NCI-H1436 treated with DMSO at 0.1 percent for 48 hours (cell line): ENCODE measurements at places on chromosomes 2 and 18.

DNA sequence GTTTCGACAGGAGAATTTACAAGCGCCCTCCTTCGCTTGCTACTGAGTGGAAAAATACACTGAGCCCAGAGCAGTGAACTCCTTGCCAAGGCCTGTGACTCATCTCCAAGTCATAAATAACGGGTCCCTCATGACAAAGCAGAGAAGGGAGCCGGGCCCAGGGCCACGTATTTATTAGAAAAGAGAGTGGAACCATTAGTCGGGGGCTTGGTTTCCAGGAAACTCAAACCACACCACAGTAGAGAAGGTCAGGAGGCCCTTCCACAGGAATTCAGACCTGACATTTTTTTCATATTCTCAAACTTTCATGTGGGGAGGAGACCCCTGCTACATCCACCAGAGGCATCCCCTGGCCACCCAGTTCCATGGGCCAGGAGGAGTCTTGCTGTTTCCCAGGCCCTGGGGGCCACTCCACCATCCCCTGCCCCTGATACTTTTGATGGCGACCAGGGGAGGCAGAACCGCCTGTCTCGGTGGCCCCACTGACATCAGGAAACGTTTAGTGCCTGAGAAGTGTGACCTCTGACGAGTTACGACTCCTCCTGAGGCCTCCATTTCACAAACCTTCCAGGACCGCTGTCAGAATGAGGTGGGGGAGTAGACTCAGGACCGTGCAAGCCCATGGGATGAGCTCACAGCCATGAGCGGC is 289.7 kb downstream of the DYSF start:
- DNase-seq = no peak

DNA sequence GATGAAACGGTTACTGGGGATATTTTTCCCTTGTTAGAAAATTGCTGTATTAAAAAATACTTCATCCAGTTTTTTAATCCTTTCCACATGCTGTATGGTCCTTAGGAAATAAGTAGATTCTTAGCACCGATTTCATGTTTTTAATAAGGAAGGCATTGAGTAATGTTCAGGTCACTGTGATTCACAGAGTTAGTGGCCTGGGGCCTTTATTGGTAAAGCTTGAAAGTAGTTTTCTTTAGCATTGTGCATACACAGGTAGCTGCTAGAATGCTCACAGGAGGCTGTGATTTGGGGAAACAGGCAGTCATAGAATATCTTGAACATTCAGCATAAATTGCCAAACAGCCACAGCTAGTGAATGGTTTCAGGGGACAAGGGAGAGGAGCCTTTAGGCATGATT is 79.8 kb downstream of the XRCC5 start:
- DNase-seq = no peak

DNA sequence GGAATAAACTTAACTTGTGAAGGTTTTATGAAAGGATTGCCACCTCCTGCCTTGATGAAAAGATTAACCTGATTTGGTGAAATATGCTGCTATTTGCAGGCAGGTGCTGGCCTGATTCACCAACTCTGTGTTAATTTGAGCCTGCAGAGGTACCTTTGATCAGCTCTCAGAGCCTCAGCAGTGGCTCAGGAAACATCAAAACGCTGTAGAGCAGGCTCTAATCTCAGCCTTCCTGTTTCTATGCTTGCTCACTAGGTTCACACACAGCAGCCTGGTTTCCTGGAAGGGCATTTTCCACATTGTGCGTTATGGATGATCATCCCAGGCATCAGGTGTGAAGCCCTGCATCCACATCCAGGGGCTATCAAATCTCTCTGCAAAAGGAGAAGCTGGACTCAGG is 16.9 kb downstream of the TGIF1 start:
- no peak for DNase-seq

DNA sequence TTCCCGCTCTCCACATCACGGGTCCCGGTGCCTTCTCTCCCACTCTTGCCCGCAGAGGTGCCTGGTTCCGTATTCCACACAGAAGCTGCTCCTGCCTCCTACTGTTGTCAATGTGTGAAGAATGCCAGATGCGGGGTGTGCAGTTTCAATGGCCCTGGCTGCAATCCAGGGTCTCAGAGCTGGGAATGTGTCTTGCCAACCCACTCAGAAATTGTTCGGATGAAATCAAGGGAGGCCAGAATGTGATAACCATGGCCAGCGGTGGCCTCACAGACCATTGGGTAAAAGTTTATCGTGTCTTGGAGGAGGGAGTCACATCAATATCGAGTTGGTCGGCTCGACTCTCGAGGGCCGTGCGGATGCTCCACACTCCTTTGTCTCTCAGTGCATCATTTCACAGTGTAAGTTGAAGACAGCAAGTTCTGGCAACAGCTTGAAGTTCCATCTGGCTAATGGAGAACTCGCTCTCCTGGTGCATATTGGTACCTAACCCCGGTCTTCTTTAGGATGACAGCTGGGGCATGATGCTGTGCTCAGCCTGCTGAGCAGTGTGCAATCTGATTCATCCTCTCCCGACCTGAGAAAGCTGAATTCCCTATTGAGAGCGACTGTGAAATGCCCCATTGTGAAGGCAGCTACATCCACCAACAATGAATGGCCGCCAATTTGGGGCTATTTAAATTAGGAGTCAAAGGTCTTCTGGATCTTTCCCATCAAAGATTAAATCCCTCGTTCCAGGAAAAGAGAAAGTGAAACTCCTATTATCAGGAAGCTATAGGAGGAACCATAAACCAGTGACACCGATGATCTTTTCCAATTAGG is 389.0 kb downstream of the SOX11 start:
- no peak for DNase-seq

GRCh38 chr2:194319222-194319992 is 1337.6 kb upstream of the SLC39A10 start:
- no peak for DNase-seq

DNA sequence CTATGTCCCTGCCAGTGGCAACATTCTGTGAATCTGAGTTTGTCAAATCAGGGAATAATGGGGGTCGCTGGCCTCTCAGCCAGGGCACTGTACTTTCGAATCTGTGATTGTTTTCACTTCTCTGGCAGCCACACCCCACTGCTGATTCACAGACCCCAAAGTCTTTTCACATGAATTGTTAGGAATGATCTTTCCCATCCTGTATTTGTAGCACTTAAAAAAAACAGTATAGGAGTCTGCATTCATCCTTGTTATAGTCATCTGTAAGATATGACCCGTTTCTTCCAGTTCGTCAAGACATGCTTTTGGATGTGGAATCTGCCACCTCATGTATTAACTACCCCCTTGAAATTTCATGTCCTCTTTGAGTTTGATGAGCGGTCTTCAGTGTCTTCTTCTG is 928 bp downstream of the NAGK start:
- no peak for DNase-seq

GRCh38 chr2:45889053-45889452 is 237.6 kb downstream of the PRKCE start:
- DNase-seq = peak; percentile 57

- DNase-seq = no peak
Measured at GRCh38 chr18:11150271-11150615, 874 bp upstream of the PIEZO2 start.

- no peak for DNase-seq
Measured at GRCh38 chr2:182730486-182730885, 14.4 kb downstream of the DNAJC10 start.

GRCh38 chr2:9331704-9332103 is 91.6 kb downstream of the ITGB1BP1 start:
- DNase-seq = no peak

GRCh38 chr2:135913727-135914365 is 37.6 kb upstream of the MCM6 start:
- no peak for DNase-seq

GRCh38 chr2:191932286-191932685 is 85.4 kb upstream of the CAVIN2 start:
- DNase-seq = no peak

DNA sequence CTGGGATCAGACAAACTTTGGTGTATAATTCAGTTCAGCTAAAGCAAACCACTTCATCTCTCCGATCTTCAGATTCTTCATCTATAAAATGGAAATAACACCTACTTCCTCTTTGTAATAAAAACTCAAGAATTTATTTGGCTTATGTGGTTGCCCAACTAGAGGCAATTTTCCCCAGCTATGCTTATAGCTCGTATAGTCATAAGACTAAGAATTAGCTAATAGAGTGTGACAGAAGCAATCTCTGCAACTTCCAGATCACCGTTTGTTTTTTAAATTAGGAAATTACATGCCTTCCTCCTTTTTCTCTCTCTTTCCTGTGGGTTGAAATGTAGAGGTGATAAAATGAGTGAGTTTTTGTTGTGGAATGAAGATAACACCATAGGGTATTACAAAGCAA is 35.3 kb upstream of the KCNF1 start:
- no peak for DNase-seq

GRCh38 chr2:196315388-196316049 is 144.1 kb upstream of the STK17B start:
- no peak for DNase-seq

GRCh38 chr2:151905963-151906632 is 77.9 kb upstream of the ARL5A start:
- DNase-seq = no peak

GRCh38 chr2:88735853-88736252 is 44.4 kb downstream of the RPIA start:
- DNase-seq = no peak

DNA sequence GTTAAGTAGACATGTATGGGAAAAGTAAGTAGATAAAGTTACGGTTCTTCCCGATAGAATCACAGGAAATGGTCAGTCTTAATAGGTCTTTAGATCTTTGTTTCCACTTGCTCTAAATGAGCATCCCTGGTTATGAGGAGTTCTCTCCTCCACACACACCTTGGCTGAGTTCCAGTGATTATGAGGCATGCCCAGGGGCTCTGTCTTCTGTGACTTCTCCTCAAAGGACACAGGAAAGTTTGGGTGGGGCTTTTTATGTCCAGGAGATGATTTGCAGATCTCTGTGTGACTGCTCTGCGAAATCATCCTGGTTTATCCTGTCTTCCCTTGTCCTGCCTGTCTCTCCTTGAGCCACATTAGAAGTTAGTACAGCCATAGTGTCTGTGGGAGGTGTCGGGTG is 83.9 kb upstream of the EML6 start:
- DNase-seq = no peak

DNA sequence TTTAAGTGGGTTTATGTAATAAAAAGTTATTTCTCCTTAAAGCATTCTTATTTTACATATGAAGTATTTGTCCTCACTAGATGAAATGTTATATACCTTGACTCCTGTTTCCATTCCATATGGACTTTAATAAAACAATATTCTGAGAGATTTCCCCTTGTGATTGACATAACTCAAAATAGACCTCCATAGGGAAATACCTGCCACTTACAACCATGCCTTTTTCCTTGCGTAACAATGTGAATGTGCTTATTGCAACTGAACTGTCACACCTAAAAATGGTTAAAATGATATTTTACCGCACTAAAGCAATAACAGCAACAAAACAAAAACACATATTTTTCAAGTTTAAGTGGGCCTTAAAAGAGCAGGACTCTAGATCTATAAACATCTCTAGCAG is 70.3 kb upstream of the TGIF1 start:
- DNase-seq = no peak
